ENCODE measurements at places on chromosomes 2 and 18.

- no peak for DNase-seq
Observed at GRCh38 chr2:22281033-22281432, 1103.9 kb upstream of the KLHL29 start.

- no peak for DNase-seq
Observed at GRCh38 chr2:216761133-216761532, 65.8 kb upstream of the IGFBP5 start.

GRCh38 chr18:71625556-71626090 lies 918.5 kb downstream of the CBLN2 start:
- DNase-seq: no peak

- DNase-seq: no peak
Observed at GRCh38 chr2:108536133-108536780, 2.0 kb downstream of the LIMS1 start.

GRCh38 chr2:25651066-25651465 lies 22.3 kb downstream of the DTNB start:
- DNase-seq: no peak

DNA sequence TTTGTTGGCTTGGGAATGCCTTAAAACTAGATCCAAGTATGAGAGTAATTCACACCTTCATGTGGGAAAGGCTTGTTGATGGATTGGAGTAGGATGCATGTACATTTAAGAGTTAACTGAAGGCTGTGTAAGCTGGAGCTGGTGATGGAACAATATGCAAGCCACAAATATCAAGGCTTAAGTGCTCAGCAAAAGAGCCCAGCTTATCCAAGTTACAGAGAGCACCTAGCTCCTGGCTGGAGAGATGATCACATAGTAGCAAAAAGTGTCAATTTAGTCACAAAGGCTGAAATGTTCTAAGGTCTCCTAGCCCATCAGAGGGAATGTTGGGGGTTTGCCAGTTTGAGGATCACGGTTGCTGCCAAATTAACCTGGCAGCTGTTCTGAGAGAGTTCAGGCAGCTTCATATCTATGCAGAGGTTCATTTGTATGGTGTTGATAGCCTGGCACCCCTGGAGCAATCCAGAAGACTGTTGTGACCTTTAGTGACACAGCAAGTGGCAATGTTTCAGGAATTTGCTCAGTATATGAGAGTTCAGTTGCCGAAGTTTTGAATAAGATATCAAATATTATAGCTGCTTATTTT lies 228.2 kb downstream of the DOK6 start:
- no peak for DNase-seq

DNA sequence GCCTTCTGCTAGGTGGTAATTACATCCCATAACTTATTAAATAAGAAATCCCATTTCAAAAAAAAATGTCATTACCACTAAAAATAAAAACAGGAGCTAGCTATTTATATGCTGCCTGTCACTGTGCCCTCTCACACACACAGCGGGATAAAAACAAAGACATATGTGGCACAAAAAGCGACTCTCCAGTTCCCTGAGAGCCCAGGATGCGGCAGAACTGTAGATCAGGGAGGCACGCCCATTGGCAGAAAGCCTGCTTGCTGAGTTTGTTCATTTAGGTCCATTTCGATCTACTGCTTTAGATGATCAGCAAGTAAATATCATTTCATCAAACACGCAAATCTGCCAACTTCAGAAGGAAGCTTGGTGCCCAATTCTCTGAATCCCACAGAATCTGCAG lies 124.4 kb downstream of the TMEM163 start:
- DNase-seq: no peak

DNA sequence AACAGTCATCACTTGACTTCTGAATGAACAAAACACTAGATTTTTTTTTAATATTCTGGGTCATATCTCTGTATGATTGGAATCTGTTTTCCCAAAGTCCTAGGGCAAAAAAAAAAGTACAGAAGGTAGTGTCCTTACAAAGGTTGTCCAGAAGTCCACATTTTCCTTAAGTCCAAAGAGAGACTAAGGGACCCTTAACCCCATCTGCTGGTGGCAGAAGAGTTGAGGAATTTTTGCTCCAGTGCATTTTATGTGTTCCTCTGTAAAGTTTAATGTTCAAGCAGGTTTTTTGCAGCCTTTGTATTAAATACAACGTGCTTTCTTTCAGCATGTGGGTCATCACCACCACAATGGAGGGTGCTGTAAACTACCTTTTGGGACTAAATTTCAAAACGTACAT lies 215.9 kb downstream of the SP3 start:
- DNase-seq: no peak

Measured in hematopoietic multipotent progenitor cell treated with erythropoietin and hydrocortisone succinate and interleukin-3 and kit ligand, for 15 days (in vitro differentiated cells).